ENCODE measurements at places on chromosomes 1 and 21.
A peak's percentile ranks its signal among the peaks of the same experiment; 100 is the strongest.

DNA sequence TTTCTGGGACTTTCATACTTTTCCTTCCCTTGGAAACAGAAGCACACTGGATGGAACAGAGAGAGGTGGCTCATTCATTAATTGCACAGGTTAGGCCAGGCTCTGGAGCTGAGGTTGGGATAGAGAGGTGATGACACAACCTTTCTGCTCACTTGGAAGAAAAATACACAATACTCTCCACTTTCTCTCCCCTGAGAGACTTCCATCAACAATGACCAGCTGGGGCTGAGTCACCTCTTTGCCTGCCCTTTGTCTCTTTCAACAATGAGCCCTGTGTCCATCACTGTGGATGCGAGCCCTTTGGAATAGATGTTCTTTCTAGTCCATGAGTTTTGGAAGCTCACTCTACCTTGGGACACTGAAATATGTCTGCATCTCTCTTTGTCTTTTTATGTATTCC lies 43.1 kb downstream of the ATP2B4 start:
- peak; percentile 64 for DNase-seq

- peak; percentile 31 for DNase-seq
Measured at GRCh38 chr1:223748773-223749733, 36.7 kb downstream of the CAPN2 start.

DNA sequence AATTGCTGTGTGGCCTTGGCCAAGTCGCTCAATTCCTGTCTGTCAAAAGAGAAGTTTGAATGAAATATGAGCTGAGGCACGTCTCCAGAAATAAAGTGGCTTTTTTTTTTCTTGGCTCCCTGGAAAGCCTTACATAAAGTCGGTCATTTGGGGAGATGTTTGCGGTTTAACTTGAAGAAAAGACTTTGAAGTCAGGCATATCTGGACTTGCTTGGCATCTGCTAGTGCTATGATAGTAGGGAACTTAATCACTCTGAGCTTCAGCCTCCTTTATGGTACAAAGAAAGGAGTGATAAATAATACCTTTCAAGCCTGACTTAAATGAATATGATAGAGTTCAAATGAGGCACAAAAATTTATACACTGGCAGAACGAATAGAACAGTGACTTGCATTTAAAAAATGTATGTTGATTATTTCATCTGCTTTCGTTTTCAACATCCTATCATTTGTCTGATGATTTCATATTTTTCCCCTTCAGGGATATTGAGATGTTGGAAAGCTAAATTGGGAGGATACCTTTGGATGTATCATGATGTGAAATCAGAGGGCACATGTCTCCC lies 60.2 kb downstream of the FASLG start:
- DNase-seq, result no peak

DNA sequence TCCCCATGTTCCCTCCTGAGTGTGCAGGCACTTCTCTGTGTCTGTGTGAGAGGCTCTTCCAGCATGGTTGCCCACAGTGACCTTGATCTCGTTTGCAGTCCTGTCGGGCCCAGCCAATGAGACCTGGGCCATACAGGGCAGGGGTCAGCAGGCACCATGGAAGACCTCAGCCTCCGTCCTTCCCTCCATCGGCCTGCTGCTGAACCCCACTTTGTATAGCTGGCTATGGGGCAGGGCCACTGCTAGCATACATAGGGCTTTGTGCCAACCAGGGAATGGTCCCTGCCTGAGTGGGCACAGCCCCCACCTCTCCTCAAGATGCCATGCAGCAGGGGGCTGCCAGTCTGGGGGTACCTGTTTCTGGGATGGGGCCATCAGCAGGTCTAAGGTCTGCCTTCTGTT lies 3.8 kb downstream of the C1orf35 start:
- no peak for DNase-seq

GRCh38 chr1:229273507-229274232 lies 2.8 kb downstream of the RAB4A start:
- no peak for DNase-seq

- DNase-seq, result no peak
Measured at GRCh38 chr1:24691051-24691450, 47.9 kb downstream of the SRRM1 start.

DNA sequence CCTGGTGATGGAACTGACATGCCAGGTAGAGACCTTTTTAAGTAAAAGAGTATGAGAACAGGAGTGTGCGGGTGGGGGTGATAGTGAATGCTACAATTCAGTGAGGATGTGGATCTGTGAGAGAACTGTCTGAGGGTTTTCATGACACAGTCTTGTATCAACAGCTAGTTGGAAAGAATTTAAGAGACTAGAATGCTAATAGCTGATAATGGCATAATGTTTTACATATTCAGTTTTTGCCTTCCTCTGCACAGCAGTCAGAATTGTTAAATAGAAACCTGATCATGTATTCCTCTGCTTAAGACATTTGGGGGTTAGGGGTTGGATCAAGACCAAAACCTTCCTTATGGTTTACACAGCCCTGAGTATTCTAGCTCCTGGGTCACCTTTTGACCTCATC lies 152.8 kb upstream of the ZRANB2 start:
- DNase-seq, result no peak

DNA sequence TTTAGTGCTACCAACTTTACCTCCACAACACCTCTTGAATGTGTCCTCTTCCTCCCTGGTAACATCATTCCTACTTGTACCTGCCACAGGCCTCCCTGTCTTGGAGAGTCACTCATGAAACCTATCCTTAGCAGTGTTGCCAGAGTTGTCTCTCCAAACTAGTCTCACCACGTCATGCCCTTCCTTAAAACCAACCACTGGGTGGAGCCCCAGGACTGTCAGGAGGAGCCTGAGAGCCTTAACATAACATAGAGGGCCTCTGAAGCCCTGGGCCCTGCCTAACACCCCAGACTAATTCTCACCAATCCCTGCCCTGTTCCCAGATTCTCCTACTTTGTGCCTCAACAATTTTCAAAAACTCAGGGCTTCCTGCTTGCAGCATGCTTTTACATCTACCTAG lies 65.3 kb downstream of the ZNF697 start:
- peak; percentile 36 for DNase-seq

GRCh38 chr1:77824694-77825093 lies 45.2 kb downstream of the MIGA1 start:
- DNase-seq, result no peak

DNA sequence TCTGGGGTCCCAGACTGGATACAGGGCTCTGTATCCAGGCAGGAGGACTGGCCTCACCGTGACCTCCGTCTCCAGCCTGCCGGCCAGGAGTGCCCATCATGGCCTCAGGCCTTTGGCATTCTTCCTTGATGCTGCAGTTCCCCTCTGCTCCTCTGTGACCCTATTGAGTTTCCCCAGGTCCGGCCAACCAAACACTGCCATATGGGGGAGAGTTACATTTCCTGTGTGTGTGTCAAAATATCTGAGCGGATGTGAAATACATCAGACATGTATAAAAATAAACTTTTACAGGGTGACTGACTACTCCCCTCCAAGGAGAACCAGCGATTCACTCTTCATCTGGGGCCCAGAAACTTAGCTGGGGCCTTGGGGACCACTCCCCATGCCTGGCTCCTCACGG lies 10.2 kb upstream of the UBL4B start:
- no peak for DNase-seq

- peak; percentile 28 for DNase-seq
Measured at GRCh38 chr1:218347723-218348627, 2.8 kb downstream of the TGFB2 start.

DNA sequence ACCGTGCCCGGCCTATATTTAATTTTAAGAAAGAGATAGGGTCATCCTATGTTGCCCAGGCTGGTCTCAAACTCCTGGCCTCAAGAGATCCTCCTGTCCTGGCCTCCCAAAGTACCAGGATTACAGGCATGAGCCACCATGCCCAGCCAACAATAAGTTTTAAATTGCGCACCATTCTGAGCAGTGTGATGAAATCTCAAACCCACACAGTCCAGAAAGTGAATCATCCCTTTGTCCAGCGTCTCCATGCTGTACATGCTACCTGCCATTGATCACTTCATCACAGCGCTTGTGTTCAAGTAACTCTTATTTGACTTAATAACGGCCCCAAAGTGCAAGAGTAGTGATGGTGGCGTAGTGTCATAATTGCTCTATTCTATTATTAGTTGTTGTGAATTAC lies 75.4 kb downstream of the APP start:
- DNase-seq, result no peak

DNA sequence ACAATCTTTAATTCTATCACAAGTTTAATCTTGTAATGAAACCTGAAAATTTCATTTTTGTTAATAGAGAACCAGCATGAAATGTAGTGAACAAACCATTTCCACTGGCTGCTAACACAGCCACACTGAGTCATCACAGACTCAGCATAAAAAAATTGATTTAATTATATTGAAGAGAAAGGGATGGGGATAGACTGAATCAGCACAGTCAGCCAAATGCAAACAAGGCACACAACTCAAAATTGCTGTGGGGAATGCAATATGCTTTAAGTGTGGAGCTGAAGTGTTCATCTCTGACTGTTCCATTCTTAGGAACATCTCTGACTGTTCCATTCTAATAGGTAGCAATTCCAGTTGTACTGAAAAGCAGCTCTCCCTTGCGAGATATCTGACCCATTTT lies 299.8 kb downstream of the MRPL39 start:
- peak; percentile 28 for DNase-seq

- DNase-seq, result no peak
Measured at GRCh38 chr21:14987370-14988170, 77.2 kb downstream of the NRIP1 start.

DNA sequence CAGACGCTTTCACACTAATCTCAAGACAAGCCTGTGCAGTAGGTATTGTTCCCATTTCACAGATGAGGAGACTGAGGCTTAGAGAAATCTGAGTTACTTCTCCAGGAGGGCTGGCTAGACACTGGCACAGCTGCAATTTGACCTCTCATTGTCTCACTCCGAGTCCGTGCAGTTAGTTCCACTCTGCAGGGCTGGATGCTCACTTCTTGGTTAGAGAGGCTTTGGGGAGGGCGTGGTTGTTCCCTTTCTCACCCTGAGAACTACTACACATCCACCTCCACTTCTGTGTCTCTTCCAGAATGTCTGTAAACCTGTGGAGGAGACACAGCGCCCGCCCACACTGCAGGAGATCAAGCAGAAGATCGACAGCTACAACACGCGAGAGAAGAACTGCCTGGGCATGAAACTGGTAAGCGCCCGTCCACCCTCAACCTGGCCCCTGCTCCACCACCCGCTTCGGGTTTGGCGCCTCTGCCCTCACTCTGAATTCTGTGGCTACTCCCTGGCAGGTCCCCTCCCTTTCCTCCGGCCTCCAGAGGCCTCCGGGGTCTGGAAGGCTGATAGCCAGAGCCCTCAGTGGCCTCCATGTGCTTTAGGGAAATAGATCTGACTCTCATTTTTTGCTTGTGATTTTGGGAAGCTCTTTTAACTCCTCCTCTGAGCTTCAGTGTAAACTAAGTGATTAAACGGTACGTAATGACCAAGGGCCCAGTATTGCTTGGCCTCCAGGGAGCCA lies 29.1 kb downstream of the EIF2D start:
- no peak for DNase-seq

GRCh38 chr1:170730014-170730413 lies 66.1 kb downstream of the PRRX1 start:
- DNase-seq, result no peak

- DNase-seq, result no peak
Measured at GRCh38 chr1:201294876-201295275, 11.6 kb downstream of the PKP1 start.

DNA sequence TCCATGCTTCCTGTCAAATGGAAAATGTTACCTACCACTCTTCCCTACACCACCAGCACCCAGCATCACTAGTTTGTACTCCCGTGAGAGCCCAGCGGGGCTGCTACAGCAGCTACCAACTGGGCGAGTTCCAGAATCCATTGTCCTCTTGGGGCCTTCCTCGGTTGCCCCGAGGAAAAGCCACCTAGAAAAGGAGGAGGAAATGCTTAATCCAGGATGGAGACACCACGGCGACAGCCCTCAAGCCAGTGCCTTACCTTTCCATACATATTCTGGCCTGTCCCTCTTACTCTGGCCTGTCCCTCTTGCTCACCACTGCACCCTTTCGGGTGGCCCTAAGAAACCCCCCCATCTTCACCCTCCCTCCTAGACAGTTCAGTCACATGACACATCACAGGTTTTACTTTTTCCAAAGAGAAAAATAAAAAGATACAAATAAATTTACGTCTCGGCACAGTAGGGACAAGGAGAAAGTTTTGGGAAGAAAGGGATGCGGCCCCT lies 478 bp downstream of the RIT1 start:
- no peak for DNase-seq

DNA sequence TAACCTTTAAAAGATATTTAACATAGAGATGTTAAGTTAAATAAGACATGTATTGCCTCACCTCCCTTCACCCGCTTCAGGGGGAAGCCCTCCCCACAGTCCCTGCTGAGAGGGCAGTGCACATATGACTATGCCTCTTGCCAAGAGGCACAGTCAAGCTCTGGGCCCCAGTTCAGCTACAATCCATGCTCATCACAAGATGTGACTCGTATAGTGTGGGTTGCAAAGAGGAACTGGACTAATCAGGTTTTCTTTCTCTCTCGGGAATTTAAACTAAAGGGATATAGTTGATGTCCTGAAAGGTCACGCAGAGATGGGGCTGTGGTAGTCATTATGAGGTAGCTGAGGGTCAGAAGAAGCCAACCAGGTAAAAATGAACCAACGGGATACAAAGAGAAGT lies 35.6 kb downstream of the LYST start:
- DNase-seq, result peak; percentile 86

DNA sequence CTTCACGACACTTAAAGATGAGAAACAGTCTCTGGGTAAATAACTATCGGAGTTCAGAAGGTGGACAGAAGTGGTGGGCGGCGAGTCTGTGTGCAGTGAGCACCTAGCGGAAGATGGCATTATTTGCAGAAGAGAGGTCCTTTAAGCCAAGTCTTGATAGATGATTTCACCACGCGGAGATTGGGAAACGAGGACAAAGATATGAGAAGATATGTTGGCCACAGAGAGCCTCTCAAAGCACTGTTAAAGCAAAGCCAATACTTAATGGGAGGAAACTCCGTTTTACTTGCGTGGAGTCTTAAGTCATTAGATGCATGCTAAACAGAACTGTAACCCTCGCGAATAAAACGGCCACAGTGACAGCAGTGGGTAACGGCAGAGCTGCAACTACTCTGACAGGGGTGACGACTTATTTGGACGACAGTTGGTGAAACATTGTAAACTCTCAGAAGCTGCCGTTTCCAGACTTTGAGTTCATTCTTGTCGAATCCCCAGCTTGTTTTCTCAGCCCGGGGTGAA lies 577 bp upstream of the CEP350 start:
- DNase-seq, result peak; percentile 17

GRCh38 chr1:116508984-116509980 lies 61.5 kb downstream of the CD58 start:
- DNase-seq, result peak; percentile 79

DNA sequence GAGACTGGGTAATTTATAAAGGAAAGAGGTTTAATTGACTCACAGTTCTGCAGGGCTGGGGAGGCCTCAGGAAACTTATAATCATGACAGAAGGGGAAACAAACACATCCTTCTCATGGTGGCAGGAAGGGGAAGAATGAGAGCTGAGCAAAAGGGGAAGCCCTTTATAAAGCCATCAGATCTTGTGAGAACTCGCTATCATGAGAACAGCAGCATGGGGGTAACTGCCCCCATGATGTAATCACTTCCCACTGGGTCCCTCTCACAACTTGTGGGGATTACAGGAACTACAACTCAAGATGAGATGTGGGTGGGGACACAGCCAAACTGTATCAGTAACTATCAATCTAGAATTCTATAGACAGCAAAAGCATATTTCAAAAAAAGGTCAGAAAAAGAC lies 64.7 kb upstream of the ACTRT2 start:
- no peak for DNase-seq
